Kidney (tissue), 22 donors: ENCODE measurements at places on chromosomes 11 and 22. TPM values are rescaled to one million over a fixed set of nuclear protein-coding genes. Genes with fewer than 3 reads are reported as not detected.

Gene ARHGEF17
- polyA plus RNA-seq = 36.6 TPM

GRCh38 chr11:86046116-86046515 is 22.8 kb downstream of the PICALM start:
- DNase-seq = no peak

Gene KRTAP5-9
- not detected for polyA plus RNA-seq

DNA sequence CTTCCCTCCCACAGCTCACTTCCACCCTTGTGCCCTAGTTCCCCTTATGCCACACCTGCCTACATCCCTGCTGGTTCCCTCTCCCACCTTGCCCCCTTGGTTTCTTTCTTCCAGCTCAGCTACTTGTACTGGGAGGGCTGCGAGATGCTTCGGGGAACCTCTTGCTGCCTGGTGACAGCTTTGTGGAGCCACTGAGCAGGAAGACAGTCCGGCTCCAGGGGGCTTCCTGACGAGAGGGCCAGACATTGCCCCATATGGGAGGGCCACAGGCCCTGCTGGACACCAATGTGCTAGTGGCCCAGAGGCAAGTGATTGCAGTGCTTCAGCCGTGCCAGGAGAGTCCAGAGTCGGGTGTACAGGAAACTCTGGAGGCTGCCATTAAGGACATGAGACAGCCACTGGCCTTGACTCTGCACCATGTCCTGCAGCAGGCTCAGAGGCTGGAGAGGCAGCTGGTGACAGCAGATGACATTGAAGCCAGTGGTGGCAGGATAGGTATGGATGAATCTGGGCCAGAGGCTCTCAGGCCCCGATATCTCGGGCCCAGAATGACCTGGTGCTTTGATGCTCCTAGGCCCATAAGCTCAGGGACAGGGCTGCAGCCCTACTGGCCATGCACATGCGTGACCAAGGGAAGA is 54.3 kb downstream of the BTG4 start:
- no peak for DNase-seq

DNA sequence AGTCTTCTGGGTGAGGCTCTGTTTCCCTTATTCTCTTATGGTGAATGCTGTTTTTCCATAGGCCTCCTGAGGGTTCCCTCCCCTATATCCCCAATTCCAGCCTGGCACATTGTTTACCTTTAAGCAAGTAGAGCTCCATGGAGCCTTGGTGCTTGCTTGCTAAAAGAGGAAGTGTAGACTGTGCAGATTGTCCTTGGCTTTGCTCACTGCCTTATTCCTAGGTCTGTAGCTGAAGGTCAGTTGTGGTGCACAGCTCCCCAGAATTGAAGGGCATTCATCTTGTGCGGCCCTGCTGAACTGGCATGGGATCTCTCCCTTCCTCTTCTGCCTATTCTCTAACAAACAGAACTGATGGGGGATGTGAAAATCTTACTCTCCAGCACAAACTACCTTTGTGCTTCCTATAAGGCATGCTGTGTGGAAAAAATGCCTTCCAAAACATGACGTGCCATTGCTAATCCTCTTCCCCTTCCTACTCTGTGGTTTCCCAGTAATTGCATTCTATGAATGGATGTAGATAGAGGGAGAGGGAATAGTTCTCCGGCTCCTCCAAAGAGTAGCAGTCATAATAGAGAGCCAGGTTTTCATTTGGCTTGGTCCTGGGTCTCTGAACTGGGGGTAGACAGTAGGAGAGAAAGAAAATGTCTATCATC is 34.2 kb upstream of the PLET1 start:
- DNase-seq = no peak

- DNase-seq = no peak
Observed at GRCh38 chr22:40595497-40596234, 40.9 kb downstream of the MRTFA start.

Gene SCO2
- 1.1 TPM for polyA plus RNA-seq

DNA sequence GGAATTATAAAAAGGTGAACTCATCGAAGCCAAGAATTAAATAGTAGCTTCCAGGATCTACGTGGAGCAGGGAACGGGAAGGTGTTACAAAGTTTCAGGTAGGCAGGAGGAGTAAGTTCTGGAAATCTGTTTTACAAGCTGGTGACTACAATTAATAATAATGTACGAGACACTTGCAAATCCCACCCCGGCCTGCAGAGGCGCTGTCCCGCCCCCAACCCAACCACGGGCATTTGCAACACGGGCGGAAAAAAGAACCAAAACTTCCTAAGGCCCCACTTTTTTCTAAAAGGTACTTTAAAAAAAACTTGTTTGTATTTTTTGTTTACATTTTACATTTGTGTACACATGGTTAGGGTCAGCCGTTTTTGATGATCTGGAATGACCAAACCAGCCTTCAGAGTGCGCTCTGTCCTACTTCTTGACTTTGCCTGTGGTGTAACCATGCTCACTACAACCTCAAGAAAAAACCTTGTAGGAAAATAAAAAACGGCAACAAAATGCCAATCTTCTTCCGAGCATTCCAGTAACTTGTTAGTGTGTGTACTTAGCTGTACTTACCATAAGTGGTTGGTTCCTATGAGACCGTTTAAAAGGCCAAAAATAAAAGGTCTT is 449.6 kb upstream of the B3GAT1 start:
- no peak for DNase-seq

DNA sequence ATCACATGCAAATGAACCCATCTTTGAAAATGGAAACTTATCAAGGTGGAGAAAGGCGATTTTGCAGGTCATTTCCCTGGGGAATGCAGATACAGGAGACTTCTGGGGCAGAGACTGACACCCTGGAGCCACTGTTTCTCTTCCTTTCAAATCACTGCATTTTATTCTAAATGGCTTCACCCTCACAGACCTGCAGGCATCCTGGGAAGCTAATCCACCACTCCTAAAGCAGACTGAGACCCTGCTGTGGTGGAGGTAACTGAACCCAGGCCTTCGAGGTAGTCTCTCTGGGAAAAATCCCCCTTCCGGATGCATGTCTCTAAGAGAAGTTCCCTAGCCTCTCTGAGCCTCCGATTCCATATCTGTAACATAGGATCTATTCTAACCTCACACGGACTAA is 20.9 kb upstream of the CSNK2A3 start:
- DNase-seq = no peak

Gene APOA5
- not detected for polyA plus RNA-seq

GRCh38 chr11:1453611-1454034 is 33.0 kb downstream of the MOB2 start:
- peak; percentile 81 for DNase-seq

GRCh38 chr11:57566905-57567514 is 462 bp downstream of the UBE2L6 start:
- DNase-seq = peak; percentile 47

Gene OR52N4
- polyA plus RNA-seq = not detected

GRCh38 chr22:39152024-39152510 is 413 bp downstream of the CBX7 start:
- DNase-seq = no peak

Gene PHOX2A
- polyA plus RNA-seq = not detected

Gene BTG4
- polyA plus RNA-seq = not detected

- no peak for DNase-seq
Observed at GRCh38 chr11:115238086-115238485, 266.1 kb downstream of the CADM1 start.

- DNase-seq = no peak
Observed at GRCh38 chr22:32574958-32575910, 100.6 kb downstream of the FBXO7 start.

Gene SLC1A2
- 0.11 TPM for polyA plus RNA-seq

DNA sequence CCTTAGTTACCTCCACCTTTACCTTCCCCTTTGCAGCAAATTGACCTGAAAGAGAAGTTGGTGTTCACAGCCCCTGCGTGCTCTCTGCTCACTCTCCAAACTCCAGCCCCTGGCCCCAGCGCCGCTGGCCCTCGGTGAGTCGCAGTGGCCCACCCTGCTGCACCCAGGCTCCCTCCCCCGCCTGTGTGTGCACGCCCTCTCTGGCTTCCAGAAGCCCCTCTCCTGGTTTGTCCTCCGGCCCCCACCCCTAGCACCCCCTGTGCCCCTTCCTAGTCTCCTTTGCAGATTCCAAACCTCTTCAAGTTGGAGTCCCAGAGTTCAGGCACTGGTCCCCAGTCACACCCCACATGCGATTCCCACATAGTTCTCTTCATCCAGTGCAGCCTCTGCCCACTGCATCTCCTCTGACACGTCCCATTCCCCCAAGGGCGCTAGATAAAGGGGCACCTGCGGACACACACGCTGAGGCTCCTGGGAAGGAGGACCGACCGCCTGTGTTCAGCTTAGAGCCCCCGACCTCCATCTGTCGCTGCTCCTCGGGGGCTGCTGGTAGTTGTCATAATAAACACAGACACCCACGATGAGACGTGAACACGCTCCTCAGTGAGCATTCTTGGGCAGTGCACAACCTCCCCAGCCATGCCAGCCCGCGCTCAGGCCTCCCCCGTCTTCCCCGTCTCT is 1.5 kb upstream of the PHRF1 start:
- DNase-seq = no peak

GRCh38 chr11:62399172-62399877 is 19.5 kb upstream of the SCGB1A1 start:
- DNase-seq = no peak

Gene DNAJB7
- polyA plus RNA-seq = not detected

- no peak for DNase-seq
Observed at GRCh38 chr11:40381481-40381880, 1078.0 kb downstream of the LRRC4C start.

DNA sequence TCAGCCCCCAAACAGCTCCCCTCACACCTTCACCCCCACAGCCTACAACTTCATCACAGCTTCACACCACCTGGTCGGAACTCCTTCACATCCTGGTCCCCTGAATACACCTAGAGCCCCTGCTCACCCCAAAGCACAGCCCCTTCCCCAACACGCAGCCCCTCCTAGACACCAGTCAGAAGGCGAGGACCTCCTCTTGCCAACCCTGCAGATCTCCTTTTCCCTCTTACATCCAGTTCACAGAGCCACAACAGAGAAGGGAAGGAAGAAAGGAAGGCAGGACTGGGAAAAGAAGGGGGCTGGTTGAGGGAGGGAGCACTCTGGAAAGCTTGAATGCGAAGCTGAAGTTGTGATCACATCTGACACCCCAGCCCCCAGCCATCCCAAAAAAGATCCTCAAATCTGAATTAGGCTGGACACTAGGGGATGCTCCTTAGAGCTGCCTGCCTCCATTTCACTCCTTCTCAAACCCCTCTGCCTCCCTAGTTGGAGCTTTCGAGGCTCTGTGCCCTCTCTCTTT is 629 bp downstream of the CCKBR start:
- DNase-seq = no peak

GRCh38 chr11:7004482-7004881 is 15.7 kb downstream of the ZNF214 start:
- no peak for DNase-seq
